Suppressor macrophage treated with lipopolysaccharide for 4 hours (primary cell): ENCODE measurements at places on chromosomes 11 and 22.

GRCh38 chr11:34223021-34223813, 117.8 kb downstream of the NAT10 start:
- no peak for DNase-seq

DNA sequence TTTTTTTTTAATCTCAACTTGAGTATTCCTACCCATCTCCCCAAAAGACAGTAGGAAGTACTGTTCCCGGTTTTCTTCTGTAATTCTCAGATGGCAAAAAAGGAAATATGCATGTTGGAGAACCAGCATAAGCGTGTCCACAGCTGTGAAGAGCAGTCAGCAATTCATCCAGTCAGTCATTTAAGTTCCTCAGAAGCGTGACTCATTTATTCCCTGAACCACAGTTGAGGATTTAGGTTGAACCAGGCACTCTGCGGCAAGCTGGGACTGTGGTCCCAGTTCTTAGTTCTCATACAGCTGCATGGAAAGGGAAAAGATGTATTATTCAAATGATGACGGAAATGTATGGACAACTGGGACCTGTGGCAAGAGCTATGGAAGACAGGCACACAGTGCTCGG, 61.0 kb upstream of the MYO18B start:
- peak; percentile 53 for DNase-seq

GRCh38 chr11:116981266-116981885, 116.9 kb downstream of the SIK3 start:
- peak; percentile 85 for DNase-seq

DNA sequence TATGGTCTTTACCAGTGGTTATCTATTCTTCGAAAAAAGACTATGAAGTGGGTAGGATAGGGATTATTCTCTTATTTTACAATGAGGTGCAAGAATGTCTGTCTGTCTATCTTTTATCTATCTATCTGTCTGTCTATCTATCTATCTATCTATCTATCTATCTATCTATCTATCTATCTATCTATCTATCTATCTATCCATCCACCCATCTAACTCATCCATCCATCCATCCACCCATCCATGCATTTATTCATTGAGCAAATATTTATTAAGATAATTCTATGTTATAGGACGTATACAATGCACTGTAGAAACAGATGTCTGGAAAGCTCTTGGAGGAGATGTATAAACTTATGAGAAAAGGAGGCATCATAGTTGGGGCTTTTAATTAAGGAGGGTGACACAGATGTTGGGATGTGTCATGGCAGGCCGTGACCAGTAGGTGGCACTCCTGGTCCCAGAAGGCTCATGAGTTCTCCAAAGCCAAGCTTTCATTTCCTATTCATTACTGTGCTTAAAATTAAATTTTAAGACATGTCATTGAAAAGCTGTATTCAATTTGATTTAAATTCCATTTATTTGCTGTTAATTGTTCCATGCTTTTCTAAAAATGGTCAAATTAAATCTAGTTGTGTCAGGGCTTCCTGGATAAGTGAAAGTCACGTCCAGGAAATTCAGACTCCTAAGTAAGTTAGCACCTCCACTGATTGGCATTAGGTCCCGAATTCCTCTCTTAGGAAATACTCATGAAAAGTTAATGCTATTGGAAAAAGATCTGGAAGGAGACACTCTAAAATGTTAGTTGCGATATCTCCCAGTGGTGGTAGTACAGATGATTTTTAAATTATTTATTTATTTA, 19.0 kb upstream of the E2F8 start:
- peak; percentile 82 for DNase-seq

- DNase-seq, result peak; percentile 61
Measured at GRCh38 chr11:125124618-125124992, 13.2 kb upstream of the TMEM218 start.

GRCh38 chr11:113248702-113249490, 65.5 kb upstream of the TTC12 start:
- DNase-seq, result peak; percentile 4

DNA sequence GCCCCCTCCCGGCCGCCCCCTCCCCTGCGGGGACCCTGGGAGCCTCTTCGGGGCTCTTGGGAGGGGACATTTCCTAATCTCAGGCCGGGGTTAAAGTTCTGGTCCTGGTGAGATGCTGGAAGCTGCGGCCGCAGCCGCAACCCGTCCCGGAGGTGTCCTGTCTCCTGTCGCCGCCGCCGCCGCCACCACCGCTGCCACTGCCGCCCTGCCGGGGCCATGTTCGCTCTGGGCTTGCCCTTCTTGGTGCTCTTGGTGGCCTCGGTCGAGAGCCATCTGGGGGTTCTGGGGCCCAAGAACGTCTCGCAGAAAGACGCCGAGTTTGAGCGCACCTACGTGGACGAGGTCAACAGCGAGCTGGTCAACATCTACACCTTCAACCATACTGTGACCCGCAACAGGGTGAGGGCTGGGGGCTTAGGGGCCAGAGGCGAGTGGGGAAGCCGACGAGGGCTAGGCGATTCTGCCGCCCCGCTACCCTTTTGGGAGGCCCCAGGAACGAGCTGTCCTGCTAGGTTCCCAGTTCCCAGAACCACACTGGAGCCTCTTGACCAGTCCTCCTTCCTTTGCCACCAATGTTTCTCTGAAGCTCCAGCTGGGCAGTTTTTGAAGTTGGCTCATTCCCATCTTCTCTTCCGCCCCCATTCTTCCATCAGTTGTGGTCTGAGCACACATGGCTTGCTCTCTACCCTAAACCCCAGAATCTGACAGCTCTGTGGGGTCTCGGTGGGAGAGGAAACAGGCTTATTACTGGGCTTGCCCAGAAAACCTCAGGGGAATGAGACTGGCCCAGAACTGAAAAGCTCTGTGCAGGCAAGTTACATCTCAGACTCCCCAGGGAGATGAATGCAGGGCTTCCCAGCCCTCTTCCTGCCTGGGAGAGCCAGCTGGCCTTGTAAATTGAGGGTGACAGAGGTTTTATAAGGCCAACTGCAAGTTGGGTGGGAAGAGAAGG, 781 bp downstream of the SIDT2 start:
- peak; percentile 31 for DNase-seq

DNA sequence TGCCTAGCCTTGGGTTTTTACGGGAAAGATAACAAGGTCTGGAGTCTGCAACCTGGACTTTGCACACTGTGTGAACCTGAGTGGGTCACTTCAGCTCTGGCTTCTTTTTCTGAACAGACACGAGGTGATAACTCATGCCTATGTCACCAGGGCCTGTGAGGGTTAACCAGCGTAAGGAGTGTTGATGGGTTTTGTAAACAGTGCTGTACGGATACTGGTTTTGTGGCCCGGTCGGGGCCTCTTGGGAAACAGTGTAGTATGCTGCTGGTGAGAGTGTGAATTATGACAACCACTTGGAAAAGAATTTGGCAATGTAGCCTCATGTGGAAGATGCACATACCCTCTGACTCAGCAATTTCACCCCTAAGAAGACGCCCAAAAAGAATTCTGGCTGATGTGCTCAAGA, 266.8 kb downstream of the MN1 start:
- DNase-seq, result no peak

GRCh38 chr11:61776561-61777075, 15.8 kb downstream of the TMEM258 start:
- peak; percentile 83 for DNase-seq

DNA sequence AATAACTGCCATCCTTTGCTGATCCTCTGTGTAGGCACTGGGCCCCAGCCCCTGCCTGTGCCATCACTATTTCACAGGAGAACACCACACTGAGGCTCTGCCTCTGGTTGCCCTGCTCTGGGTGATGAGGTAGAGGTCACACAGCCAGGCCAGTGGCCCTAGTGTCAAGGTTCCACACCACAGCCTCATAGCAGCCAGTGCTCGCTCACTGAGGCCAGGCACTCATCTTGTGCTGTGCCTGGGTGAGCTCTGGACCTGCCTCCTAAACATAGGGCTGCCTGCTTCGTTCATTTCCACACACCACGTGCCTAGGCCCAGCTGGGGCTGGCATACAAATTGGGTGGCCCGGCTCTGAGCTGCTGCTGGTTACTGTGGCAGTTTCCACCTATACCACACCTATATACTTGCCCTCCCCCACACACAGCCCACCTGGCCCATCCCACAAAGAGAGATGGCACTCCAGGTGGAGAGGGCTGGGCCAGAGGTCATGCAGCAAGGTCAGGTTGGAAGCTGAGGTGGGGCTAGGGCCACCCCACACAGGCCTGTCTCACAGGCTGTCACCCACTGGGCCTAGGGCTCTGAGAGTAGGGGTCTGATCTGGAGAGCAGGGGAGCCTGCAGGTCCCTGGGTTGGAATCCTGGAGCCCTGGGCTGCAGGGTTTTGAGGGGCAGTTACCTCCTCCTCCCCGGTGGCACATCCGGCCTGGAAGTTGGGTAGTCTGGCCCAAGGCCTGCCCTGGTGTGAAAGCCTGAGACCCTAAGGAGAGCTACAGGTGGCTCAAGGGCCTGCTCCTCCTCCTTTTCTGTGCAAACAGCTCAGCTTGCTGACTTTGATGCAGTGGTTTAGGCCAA, 11.2 kb downstream of the KCNQ1OT1 start:
- DNase-seq, result no peak

GRCh38 chr11:94199136-94200130, 70.8 kb downstream of the PANX1 start:
- DNase-seq, result no peak

- DNase-seq, result no peak
Measured at GRCh38 chr22:42178910-42179519, 48.4 kb upstream of the CYP2D6 start.

- no peak for DNase-seq
Measured at GRCh38 chr11:86663761-86664160, 8.7 kb downstream of the ME3 start.

GRCh38 chr11:134901542-134901941, 489.5 kb upstream of the B3GAT1 start:
- no peak for DNase-seq

DNA sequence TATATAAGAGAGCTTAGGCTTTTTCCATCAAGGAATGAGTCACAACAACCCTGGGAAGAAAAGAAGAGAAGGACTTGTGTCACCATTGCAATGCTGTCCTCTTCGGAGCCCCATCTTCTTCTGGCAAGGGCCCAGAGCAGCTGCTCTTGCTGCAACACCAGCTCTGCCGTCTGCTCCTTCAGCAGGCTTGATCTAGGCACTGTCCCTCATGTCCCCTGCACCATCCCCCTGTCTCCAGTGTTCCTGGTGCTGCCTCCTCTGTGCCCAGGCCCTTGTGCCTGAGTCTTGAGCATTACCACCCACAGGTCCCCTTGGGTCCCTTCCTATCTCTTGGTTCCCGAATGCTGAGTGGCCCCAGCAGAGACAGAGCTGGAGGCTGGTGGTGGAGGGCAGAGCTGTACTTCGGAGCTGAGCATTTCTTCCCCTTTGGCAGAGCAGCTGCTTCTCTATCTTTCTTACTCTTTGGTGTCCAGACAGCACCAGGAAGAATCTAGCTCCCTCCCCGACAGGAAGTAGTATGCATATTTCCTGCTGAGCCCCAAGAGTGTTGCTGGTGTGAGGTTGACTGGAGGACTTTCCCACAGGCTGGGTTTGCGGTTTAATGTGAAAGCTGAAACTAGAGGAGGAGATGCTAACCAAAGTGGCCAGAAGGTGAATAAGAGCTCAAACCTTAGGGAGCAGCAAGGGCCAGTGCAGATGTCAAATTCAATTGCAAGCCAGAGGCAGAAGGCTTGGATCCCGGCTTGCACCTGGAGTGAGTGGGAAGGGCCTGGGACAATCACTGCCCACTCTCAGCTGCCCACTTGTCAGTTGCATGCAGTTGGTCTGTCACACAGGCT, 27.8 kb downstream of the WEE1 start:
- DNase-seq, result peak; percentile 78

- no peak for DNase-seq
Measured at GRCh38 chr11:122158171-122158570, 42.2 kb upstream of the BLID start.

GRCh38 chr22:22515890-22516289, 4.2 kb downstream of the ZNF280A start:
- no peak for DNase-seq

DNA sequence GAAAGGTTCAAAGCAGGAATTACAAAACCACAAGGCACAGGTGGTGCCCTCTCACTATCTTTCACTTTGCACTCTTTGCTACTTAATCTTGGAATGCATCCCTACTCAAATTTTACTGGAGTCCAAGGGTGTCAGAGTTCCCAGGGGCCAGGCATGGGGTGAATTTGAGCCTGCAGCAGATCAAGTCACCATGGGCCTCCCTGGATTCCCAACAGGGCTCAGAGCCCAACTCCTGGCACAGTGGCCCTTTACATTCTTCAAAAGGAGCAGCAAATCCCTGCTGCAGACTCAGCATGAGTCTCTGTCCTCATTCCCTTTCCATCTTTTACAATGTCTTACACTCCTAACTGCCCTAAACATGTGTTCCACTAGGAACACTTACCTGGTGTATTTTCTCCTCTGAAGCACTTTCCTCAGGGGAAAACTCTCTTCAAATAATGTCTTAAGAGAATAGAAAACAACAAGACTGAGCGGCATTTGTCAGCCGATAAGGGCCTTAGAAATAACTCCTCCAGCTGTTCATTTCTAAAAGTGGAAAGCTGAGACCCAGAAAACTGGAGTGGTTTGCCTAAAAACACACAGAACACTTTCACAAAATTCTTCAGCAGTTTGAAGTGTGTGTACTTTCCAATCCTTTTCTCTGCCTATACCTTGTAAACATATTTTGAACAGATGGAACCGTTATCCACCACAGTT, 596.0 kb downstream of the INSC start:
- no peak for DNase-seq

- no peak for DNase-seq
Measured at GRCh38 chr11:35343033-35343598, 76.2 kb downstream of the SLC1A2 start.

- peak; percentile 70 for DNase-seq
Measured at GRCh38 chr11:121112498-121113455, 11.7 kb downstream of the TECTA start.

DNA sequence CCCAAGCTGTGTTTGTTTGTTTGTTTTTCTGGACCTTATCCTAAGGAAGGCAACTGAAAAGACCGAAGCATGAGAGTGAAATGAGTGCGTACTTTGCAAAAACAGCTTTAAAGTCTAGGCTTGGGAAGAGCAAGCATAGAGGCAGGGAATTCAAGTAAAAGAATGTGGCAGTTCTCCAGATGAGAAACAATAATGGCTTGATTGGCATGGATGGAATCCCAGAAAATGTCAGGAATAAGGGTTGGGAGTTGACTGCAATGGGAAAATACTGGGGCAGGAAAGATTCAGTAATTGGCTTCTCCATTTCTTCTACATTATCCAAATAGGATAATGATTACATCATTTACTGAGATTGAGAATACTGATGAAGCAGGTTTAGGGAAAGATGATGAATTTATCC, 17.5 kb downstream of the SAAL1 start:
- no peak for DNase-seq
